NCI-H82 (cell line): ENCODE measurements at places on chromosomes 16 and 17.
A peak's percentile ranks its signal among the peaks of the same experiment; 100 is the strongest.

DNA sequence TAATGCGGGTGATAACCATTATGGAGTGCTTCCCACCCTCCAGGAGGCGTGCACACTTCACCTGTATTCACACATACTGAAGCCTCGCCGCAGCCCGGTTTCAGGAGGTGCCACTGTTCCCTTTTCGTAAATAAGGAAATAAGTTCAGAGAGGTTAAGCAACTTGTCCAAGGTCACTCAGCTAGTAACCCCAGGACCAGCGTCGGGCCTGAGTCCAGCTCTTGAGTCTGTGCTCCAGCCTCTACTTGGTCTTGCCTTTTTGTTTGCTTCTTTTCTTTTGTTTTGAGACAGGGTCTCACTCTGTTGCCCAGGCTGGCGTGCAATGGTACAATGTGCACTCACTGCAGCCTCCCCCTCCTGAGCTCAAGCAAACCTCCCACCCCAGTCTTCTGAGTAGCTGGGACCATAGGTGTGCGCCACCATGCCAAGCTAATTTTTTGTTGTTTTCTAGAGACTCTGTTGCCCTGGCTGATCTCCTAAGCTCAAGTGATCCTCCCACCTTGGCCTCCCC lies 63.5 kb upstream of the CIBAR2 start:
- DNase-seq: no peak

- DNase-seq: no peak
Measured at GRCh38 chr16:47467501-47467900, 6.4 kb downstream of the PHKB start.

DNA sequence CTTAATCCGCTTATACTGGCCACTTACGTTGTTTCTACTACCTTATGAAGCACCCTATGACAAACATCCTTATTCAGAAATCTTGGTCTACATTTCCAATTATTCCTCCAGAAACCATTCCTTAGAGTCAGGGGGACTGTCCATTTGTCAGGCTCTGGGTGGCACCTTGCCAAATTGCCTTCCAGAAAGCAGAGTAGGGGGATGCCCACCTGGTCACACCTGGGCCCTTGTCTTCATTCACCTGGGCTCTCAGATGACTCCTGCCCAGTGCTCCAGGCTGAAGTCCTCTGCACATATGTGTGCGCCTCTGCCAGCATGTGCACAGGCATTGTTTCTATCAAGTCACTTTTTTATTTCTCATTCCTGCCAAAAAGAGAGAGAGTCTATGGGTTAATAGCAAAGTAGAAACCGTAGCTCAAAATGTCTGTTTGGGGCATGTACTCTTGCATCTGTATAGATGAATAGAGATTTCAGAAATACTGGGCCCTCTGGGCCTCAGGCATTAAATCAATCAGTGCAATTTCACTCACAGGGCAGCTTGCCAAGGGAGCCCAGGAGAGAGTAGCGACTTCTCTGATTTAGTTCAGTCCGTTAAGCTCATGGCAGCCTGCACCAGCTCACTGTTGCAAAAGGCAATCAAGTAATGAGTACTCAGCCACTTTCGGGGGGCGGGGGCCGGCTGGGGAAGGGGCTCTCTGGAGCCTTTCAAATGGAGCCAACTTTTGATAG lies 104.7 kb downstream of the SOCS1 start:
- peak; percentile 78 for DNase-seq

GRCh38 chr17:68368387-68368786 lies 77.1 kb downstream of the ARSG start:
- no peak for DNase-seq

DNA sequence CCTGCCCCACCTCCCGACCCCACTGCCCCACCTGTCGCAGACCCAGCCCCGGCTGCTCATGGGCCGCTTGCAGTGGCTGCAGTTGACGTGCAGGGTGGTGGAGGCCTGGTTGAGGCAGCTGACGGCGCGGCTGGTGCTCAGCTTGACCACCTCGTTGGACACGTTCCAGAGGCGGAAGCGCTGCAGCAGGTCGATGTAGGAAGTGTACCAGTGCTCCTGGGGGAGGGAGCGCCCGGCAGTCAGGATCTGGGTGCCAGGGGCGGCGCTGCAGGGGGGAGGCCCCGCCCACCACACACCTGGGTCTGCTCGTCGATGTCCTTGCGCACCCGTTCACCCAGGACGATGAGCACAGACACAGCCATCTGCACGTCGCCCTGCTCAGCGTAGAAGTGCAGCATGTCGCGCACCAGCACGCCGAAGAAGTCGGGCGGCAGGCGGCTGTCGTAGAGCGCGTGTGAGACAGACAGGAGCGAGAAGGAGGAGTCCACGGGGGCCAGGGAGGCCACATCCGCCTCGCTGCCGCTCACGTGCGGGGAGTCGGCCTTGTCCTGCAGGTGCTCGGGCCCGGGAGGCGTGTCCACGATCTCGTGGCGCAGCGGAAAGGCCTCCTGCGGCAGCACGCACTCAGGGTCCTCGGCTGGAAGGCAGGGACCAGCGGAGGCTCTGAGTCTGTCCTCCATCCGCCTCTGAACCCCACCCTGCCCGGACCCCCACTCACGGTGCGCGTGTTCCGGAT lies 995 bp upstream of the JMJD8 start:
- no peak for DNase-seq

DNA sequence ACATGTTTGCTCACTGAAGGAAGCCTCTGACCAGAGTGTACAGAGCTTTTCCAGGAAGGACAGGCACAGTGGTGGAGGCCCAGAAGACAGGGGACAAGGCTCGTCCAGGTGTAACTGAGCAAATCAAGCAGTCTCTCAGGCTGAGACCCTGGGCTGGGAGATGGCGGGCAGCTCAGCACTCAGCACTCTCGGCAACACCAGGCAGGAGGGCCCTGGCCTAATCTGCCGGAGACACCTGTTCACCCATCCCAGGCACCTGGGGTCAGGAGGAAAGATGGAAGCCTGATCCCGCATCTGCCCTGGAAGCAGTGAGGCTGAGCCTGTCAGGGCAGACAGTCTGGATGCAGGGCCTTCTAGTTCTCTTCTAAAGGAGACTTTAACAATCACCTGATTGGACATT lies 4.8 kb downstream of the RASL10B start:
- DNase-seq: no peak

DNA sequence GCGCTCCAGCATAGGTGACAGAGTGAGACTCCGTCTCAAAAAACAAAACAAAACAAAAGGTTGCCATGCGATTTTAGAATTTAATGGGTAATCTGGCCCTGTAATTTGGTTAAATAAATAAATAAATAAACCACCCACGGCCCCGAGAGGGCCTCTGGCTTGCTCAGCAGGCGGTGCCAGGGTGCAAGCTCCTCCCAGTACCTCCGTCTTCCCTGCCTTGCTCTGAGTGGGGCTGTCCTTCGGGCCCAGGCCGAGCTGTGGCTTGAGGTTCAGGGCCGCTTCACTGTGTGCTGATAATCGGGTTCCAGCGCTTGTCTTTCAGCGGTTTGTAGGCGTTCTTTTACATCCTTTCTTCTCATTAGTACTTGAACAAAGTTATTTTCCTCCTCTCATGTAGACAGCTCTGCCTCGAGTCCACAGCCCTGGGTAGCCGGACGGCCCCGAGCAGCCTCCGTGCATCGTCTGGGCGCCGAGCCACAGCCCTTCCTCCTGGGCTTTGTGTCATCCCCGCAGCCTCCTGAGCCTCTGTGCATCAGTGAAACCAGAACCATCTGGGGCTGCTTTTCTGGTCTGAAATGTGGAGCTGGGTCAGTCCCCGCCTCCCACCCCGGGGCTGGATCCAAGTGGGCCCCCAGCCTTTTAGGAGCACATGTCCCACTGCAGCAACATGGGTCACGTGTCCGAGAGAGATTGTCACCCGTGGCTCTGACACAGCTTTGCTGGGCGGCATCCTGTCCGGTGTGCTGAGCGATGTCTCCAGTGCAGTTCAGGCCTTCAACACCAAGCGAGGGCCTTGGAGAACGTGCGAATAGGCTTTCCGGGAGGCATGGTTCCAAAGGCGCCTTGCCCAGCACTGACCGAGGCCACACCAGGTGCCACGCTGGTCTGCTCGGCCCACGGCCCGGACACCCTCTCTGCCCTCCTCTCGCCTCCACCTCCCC lies 157.4 kb upstream of the CHMP6 start:
- DNase-seq: peak; percentile 33

DNA sequence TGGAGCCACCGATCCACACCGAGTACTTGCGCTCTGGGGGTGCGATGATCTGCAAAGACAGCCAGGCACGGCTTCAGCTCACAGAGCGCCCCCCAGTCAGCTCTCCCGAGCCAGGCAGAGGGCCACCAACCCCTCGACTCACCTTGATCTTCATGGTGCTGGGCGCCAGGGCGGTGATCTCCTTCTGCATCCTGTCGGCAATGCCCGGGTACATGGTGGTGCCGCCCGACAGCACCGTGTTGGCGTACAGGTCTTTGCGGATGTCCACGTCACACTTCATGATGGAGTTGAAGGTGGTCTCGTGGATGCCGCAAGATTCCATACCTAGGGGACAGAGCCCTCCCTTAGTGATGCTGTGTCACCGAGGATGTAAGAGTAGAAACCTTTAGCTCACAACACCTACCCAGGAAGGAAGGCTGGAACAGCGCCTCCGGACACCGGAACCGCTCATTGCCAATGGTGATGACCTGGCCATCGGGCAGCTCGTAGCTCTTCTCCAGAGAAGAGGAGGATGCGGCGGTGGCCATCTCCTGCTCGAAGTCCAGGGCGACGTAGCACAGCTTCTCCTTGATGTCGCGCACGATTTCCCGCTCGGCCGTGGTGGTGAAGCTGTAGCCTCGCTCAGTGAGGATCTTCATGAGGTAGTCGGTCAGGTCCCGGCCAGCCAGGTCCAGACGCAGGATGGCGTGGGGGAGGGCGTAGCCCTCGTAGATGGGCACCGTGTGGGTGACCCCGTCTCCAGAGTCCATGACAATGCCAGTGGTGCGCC lies 1.6 kb downstream of the ACTG1 start:
- DNase-seq: no peak

GRCh38 chr16:14196011-14196410 lies 124.9 kb downstream of the MRTFB start:
- no peak for DNase-seq

DNA sequence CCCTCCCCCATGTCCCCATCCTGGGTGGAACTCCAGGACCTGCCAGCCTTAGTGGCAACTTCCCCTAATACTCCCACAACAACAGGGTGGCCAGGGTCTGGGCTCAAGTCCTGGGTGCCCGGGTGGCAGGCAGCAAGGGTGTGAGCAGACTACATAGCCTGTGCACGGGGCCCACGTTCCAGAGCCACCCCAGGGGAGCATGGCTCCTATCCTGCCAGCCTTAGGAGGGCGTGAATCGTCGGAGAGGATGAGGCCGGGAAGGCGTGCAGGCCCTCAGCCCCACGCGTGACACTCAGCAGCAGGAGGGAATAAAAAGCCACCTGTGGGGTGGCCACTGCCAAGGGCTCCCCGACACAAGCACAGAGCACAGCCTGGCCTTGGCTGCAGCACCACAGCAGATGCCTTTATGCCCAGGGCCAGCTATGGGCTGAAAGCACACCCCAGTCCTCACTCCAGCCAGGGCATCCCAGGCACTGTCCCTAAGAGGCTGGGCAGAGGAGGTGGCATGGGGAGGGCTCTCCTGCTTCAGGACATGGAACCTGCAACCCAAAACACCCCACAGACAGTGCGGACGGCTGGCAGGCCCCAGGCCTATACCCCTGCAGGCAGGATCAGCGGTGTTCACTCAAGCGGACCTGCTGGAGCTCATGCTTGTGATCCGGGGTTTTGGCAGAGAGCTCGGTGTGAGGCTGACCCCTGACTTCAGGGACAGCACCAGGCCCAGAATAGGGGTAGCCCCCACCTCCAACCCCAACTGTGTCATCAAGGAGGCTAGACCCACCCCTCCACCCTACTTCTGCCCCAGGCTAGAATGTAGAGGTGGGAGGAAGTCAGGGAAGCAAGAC lies 2.7 kb downstream of the BCAR1 start:
- no peak for DNase-seq

- DNase-seq: no peak
Measured at GRCh38 chr16:58654560-58655214, 25.1 kb upstream of the CNOT1 start.

GRCh38 chr17:76281573-76282371 lies 16.6 kb downstream of the UBALD2 start:
- DNase-seq: no peak

- no peak for DNase-seq
Measured at GRCh38 chr17:66002812-66003211, 189.1 kb downstream of the CEP112 start.

DNA sequence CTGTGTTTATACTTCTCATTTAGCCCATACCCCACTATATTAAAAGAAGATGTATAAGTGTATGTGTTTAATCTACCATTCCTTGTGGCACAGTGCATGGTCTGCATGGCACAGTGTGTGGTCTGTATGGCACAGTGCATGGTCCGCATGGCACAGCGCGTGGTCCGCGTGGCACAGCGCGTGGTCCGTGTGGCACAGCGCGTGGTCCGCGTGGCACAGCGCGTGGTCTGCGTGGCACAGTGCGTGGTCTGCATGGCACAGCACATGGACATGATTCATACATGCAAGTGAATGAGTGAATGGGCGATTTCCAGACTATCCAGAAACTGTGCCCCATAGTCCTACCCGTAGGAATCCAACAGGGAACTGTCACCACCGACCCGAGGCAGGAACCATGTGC lies 632.6 kb downstream of the MAF start:
- DNase-seq: no peak

- no peak for DNase-seq
Measured at GRCh38 chr17:11795906-11796305, 197.6 kb downstream of the DNAH9 start.

GRCh38 chr16:3088450-3088849 lies 10.6 kb downstream of the ZSCAN10 start:
- DNase-seq: no peak

DNA sequence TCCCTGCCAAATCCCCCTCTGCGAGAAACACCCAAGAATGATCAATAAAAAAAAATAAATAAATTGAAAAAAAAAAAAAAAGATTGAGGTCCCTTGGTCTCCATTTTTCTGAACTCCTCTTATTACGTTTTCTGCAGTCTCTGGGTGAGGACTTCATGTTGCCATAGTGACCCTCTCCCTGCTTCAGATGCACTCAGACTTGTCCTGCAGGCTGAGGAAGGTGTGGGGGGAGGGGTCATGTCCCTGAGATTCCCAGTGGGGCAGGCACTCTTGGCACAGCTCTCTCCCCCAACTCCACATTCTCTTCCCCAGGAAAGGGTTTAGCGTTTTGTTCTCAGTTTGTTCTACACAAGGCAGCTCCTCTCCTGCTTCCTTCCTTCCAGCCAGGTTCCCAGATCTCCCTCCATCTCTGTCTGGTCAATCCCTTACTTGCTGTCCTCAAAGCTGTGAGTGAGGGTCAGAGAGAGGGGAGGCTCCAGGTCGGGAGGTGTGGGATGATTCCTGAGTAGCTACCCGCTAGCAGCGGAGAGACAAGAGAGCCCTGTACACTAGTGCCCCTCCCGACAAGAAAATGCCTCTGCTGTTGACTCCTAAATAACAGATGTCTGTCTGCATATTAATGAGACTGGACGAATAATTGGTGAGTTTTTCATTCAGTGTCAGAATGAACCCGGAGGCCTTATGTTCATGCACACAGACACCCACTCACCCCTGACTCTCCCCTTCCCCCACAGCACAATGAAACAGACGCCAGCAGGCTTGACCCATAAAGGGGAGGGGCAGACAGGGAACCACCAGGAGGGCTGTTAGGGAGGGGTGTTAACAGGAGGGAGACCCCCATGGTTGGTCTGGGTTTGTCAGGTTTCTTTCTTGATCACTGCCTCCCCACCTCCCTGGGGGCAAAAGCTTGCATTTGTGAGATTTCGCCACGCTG lies 9.2 kb downstream of the RND2 start:
- peak; percentile 88 for DNase-seq

GRCh38 chr17:39231591-39232551 lies 6.1 kb upstream of the STAC2 start:
- DNase-seq: peak; percentile 93

GRCh38 chr16:30778549-30779244 lies 8.3 kb downstream of the ZNF629 start:
- DNase-seq: peak; percentile 18

GRCh38 chr17:80891397-80892018 lies 100.1 kb upstream of the CHMP6 start:
- no peak for DNase-seq
